ENCODE measurements at places on chromosomes 1 and 21.
A peak's percentile ranks its signal among the peaks of the same experiment; 100 is the strongest.

DNA sequence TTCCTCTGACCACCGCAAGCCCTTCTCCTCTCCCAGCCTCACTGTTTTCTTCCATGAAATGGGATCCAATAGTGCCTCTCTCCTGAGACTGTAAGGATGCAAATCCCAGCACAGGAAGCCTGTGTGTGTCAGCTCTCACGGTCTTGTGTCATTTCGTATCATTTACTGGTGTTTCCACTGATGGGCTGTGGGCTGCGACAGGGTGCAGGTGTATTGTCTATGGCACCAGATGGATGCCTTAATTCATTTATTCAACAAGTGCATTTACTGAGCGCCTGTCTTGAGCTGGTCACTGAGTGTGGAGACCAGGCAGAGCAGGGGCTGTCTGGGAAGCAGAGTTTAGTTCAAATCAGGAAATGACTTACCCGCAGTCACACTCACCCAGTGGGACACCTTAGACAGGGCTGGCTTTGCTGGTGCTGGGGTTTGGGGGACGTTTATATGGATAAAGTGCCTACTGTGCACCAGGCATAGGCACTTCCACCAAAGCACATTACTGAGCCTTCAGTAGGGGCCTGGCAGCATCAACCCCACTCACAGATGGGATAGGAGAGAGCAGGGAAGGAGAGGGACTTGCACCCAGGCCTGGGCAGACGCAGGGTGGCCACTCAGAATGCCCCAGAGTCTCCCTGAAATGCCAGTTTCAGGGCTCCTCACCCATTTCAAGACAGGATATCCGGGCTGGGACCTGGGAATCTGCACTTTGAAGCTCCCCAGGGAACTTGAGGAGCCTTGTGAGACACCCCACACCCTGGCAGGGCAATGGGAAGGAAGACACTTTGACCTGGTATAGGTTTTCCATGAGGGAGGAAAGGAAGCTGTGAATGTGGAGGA lies 398.9 kb downstream of the MATN1 start:
- no peak for DNase-seq

- no peak for DNase-seq
These were observed 359.2 kb upstream of the NCAM2 start for GRCh38 chr21:20639026-20639425.

DNA sequence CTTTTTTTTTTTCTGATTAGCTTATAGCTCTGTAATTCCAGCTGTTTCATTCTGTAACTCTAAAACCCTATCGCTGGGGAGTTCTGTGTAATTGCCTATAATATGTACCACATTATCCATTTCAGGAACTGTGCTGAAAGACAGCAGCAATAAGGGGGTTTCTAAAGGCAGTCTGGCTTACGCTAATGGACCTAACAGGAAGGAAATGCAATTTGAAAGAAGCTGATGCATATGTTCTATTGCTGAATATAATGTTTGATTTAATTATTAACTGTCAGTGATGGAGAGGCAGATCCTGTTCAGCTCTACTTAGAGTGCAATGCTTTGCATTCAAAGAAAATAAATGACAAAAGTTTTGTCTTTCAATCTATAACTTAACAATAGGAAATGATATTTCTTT lies 209.4 kb upstream of the SNX7 start:
- no peak for DNase-seq

- no peak for DNase-seq
These were observed 123.3 kb downstream of the SMYD3 start for GRCh38 chr1:246383791-246384190.

- no peak for DNase-seq
These were observed 349.4 kb downstream of the HLX start for GRCh38 chr1:221228594-221228993.

DNA sequence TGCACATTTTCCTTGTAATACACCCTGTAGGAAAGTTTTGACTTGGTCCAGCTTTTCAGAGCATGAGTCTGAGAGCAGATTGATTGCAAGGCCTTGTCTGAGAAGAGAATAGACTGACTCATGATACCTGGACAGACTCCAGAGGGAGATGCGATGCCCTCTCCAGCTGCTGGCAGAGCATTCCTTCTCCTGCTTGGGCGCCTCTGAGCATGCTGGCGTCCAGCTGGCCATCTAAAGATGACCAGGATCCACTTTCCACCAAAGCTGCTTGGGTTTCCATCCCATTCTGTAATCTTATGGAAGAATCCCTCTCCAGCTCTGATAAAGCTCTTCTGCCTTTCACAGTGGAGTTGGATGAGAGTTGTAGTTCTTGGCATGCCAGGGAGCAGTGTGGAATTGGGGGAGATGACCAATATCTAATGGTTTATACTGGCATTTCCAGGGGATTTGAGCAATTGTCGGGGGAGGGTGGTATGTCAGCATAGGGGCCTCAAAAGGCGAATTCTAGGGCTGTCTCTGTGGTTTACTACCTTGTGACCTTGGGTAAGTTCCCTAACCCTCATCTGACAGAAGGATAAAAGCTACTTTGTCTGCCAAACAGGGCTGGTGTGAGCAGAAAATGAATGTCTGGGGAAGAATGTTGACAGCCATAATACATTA lies 19.5 kb downstream of the SZRD1 start:
- no peak for DNase-seq

DNA sequence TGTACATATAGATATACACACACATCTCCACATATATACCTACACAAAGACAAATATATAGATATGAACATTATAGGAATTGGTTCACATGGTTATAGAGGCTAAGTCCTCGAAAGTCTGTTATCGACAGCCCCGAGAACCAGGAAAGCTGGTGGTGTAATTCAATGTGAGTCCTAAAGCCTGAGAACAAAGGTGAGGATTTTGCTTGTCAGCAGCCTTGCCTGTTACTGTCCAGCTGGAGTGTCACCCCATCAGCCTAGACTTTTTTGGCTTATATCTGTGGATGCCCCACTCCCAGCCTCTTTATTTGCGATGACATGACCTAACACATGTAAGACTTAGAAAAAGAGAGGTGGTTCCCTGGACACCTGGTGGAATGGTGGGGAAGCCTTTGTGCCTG lies 97.0 kb downstream of the GIPC2 start:
- no peak for DNase-seq

DNA sequence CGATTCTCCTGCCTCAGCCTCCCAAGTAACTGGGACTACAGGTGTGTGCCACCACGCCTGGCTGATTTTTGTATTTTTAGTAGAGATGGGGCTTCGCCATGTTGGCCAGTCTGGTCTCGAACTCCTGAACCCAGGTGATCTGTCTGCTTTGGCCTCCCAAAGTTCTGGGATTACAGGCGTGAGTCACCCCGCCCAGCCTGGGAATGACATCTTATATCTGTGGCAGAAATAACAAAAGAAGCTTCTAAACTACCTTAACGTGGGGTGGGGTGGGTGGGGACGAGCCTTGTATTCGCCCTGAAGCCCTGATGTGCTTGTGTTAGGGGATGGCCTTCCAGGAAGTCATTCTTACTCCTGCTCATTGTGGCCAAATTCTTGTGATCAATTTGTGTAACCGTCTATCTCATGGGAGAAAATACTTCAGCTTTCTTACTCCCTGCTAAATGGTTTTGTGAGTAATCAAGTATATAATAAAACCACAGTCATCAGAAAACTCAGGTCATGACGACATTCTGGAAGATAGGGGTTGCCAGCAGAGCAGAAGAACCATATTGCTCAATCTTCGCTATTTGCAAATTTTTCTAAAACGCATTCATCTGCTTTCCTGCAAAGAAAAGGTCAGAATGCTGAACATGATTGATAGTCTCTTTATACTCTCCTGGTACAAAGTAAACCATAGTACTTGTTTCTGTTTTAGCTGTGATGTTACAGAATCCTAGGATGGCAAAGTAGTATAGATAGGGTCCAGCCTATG lies 63.2 kb downstream of the DIRAS3 start:
- DNase-seq: no peak

- DNase-seq: no peak
These were observed 92.2 kb upstream of the ZBTB40 start for GRCh38 chr1:22359427-22359826.

DNA sequence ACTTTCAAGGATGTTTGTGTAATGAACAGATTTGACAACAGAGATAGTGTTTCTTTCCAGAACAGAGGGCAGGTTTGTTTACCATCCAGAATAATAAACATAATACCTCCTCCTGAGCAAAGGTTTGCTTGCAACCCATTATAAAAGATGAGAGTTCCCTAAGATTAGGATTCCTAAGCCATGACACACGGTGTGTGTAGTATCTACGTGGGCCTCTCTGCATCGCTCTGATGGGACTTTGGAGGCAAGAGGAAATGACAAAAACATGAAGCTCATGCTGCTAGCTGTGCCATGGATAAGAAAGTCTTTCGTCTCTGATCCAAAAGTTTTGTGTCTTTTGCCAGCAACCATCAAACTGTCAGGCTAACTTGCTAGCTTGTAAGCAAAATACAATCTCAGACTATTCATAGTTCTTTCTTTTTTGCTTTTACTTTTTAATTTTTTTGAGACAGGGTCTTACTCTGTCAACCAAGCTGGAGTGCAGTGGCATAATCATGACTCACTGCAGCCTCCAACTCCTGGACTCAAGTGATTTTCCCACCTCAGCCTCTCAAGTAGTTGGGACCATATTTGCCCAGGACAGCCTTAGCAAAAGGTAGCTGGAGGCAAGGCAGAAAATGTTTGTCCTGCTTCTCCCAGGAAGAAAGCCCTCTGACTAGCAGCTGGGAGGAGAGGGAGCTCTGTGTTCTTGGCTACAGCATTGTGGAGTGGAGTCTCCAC lies 81.1 kb downstream of the LHX4 start:
- DNase-seq: no peak

DNA sequence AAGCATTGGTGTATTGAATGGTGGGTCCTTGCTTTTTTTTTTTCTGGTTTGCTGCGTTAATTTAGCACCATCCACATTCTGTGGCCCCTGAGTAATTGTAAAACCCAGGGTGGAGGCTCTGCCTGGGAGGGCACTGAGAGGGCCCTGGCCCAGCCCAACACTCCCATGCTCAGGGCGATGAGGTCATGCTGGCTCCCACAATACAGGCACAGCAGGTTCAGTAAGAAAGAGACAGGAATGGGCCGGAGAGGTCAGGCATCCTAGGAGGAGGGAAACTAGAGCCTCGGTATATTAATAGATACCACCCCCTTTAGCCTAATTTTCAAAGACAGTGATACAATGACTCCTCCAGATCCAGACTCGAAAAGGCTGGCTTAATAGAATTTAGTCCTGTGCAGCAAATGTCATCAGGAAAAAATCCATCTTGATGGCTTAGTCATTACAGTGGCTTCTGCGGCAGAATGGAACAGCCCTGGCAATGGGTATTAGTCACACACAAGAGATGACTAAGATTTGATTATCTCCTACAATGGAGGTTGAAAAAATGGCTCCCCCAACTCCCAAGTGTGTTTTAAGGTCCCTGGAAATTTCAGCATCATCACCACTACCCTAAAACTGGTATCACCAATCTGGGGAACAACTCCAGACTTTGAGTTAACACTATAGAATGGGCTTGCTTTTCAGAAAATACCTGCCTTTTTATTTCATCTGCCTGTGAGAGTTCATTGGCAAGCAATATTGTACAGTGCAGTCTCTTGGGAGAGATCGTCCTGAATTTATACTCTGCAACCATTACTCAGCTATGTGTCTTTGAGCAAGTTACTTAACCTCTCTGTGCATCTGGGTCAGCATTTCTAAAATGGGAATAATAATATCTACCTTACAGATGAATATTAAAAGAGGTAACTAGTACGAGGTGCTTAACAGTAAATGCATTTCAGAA lies 43.9 kb upstream of the LYST start:
- DNase-seq: peak; percentile 82

- no peak for DNase-seq
These were observed 3.0 kb upstream of the RGS8 start for GRCh38 chr1:182687361-182687760.

DNA sequence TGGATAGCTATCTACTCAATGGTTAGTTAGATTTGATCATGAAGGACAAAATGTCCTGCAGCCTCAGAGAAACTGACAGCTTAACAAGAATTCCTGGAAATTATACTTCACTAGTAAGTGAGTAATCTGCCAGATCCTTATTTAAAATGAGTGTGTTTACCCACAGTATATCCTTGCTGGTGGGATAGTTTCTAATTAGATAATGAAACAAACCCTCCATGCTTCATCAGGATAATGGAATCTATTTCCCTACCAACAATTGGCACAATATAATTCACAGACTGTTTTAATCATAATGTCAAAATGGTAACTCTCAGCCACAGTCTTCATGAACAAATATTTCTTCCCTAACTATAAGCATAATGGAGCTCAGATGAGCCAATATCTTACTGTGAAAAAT lies 239.4 kb upstream of the ST6GALNAC5 start:
- DNase-seq: no peak

DNA sequence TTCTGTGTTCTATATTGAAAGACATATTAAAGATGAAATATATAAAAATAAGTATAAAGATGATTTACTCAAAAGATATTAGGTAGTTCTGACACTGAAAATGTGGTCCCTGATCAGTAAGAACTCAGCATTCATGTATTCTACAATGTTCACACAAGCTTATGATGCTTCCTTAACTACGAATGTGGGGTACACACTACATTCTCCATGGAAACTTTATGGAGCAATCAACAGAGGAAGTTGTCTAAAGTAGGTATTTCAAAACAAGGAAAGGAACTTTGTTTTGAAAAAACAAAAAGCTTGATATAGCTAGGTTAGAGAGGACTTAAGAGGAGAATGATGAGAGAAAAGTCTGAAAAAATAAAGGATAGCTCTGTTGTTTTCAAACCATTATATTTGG lies 119.7 kb upstream of the RGS18 start:
- DNase-seq: no peak

All from activated CD4-positive, alpha-beta T cell treated with anti-CD3 and anti-CD28 coated beads, Interleukin-2, Interleukin-4, amounts not matched to agents 100 ng/mL and 50 ng/mL, durations not matched to agents 16 hours and 8 hours (primary cell).